HT1080 (cell line): ENCODE measurements at places on chromosomes 2 and 18.

DNA sequence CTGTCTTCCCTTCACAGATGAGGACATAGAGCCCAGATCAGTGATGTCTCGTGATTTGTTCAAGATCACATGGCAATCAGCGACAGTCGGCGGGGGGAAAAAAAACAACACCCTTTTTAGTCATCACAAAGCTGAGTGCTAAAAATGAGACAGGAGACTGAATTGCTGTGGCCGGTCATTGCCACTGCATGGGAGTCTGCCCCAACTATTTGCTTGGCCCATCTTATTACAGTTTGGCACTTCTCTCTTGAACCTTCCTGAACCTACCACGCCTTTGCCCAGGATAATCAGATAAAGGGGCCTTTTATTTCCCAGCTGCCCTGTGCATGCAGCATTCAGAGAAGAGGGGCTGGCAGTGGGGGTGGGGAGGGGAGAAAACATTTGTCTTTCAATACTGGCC lies 42.7 kb downstream of the SETBP1 start:
- DNase-seq: no peak

DNA sequence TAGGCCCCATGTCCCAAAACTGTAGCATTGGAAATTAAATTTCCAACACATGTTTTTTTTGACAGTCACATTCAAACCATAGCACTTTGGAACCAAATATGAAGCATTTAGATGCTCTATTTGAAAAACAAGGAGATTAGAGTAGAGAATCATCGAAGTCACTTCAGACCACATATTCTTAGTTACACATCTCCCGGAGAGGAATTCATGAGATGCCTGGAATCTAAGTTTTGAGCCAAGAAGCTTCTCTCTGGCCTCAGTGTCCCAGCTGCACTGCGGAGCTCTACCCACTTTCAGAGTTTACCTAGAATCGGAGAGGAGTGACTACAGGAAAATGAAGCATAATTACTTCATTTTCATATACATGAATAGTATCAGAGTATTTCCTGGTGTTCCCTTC lies 385.9 kb downstream of the TNS1 start:
- no peak for DNase-seq

DNA sequence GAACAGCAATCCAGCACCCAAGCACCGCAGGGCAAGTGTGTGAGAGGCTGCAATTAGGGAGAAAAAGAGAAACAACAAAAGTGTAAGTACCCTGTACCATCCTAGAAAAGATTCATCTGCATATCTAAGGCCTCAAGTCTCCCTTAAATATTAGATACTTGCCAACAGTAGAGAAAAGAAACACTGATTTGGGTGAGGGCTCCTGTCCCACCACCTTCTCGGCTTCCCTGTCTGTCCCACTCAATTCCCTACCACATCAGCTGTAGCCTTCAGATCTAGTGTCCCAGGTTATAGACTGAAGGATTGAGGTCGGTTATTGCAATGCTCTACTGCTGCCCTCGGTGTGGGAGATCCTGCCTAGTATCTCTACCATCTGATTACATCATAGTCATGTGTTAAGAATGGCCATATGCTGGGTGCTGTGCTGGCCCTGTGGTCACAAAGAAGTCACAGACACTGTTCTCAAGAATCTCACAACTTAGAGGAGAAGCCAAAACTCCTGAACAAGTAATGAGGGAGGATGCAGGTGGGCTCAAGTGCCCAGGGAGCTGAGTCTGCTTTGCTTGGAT lies 2.5 kb downstream of the RAX start:
- DNase-seq: no peak

GRCh38 chr2:191749181-191749540 lies 71.2 kb downstream of the NABP1 start:
- no peak for DNase-seq

DNA sequence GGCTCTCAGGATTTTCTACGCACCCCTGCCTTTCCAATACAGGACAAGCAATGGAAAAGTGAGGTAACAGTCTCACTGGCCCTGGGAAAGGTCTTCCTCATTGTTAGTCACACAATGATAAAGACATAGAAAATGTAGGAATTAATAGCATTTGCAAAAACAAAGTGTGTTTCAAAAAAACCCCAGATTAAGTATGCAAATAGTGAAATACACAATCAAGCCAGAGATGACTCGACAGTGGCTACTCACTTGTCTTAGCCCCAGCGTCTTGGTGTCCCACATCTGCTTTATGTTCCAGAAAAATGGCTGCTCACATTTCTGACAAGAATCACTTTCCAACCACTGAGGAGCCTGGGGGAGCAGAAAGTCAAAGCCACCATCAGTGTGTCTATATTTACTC lies 47.0 kb upstream of the AP1S3 start:
- peak; percentile 23 for DNase-seq

DNA sequence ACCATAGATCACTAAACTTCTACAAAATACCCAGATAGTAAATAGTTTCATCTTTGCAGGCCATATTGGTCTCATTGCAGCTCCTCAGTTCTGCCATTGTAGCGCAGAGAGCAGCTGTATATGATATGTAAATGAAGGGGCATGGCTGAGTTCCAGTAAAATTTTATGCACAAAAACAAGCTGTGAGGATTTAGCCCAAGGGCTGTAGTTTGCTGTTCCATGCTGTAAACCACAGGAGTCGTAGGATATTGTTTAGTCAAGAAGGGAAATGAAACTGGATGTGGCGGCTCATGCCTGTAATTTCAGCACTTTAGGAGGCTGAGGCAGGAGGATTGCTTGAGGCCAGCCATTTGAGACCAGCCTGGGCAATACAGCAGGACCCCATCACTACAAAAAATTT lies 83.0 kb downstream of the MGAT5 start:
- DNase-seq: no peak
